ENCODE measurements at places on chromosomes 7 and 10.

DNA sequence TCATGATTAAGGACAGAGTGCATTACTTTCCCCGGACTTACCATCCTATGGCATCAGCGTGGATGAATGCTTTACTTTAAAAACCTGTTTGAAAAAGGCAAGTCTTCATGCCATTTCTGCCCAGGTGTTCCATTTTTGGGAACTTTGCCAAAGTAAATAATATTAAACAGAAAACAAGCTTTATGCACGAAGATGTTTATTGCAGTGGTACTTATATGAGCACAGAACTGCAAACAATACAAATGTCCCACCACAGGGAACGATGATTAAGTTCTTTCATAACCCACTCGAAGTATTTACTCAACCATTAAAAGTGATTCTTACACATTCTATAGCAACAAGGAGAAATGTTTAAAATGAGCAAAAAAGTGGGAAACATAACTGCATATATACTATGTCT, 109.7 kb upstream of the GDF10 start:
- DNase-seq: no peak

GRCh38 chr7:78134256-78134655, 335.7 kb downstream of the PHTF2 start:
- peak; percentile 24 for DNase-seq

DNA sequence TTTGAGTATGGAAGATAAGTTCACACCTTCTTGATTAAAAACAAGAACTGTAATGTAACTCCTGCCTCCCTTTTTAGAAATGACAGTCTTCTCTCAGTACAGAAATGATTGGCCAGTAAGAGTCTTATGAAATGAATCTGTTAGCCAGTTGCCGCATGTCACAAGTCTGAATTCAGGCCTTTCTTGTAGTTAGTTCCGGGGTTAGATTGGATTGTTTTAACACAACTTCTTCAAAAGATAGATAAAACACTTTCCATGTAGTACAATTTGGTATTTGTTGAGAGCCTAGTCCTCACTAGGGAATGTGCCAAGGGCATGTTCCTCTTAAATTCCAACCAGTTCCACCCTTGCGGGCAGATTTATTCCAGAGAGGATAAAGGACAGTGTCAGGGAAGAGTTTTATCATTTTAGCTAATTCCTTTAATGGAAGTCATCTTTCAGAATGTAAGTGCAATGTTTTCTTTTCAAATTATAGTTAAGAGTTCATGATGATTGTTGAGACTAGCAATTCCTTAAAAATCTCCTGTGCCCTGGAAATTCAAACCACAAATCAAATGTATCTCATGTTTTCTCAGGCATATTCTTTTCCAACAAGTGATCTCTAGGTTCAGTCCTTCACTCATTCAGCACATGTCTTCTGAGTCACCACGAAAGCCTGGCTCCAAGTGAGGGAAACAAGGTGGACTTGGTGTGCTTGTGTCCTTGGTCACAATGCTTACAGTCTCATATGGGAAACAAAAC, 4.1 kb downstream of the FHIP2A start:
- DNase-seq: peak; percentile 88

DNA sequence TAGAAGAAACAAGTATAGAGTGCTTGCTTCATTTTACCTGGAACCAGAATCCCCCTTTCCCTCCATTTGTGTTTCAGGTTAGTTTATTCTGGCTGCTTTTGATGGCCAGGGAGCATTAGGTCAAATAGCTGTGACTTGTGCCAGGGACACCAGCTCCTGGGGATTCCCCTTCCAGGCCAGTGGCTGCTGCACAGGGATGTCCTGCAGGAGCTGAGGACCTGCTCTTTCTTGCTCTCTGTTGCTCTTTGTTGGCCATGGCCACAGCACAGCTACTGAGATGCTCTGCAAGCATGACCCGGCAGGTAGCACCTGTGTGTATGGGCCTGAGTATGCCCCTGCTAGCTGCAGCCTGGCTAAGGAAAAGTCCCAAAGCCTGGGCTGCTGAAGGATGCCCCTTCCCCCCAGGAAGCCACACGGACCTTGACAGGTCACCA, 208.9 kb downstream of the EBF3 start:
- DNase-seq: no peak

- DNase-seq: no peak
Measured at GRCh38 chr10:12221323-12222298, 25.6 kb downstream of the CDC123 start.

GRCh38 chr7:110861163-110861562, 229.8 kb upstream of the LRRN3 start:
- DNase-seq: no peak

DNA sequence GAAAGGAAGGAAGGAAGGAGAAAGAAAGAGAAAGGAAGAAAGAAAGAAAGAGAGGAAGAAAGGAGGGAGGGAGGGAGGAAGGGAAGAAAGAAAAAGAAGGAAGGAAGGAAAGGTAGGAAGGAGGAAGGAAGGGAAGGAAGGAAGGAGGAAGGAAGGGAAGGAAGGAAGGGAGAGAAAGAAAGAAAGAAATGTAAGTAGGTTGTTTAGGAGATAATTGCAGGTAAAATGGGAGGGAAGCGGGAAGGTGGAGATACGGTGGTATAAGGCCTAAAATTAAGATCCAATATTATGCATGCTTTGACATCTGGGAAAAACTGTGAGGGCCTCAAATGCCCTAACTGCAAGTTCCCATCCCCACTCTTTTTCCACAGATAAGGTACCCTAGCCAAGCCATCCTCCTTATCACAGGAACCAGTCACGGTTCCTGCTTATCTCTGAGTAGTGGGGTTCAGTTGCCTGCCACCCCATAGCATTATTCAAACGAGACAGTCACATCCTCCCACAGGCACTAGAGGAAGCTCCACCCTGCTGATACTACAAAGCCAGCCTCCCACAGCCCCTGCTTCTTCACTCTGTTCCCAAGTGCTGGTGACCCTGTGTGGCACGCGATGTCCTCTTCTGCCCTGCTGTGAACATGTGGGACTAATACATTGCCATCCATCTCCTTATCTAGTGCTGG, 28.7 kb downstream of the ST8SIA6 start:
- DNase-seq: no peak

DNA sequence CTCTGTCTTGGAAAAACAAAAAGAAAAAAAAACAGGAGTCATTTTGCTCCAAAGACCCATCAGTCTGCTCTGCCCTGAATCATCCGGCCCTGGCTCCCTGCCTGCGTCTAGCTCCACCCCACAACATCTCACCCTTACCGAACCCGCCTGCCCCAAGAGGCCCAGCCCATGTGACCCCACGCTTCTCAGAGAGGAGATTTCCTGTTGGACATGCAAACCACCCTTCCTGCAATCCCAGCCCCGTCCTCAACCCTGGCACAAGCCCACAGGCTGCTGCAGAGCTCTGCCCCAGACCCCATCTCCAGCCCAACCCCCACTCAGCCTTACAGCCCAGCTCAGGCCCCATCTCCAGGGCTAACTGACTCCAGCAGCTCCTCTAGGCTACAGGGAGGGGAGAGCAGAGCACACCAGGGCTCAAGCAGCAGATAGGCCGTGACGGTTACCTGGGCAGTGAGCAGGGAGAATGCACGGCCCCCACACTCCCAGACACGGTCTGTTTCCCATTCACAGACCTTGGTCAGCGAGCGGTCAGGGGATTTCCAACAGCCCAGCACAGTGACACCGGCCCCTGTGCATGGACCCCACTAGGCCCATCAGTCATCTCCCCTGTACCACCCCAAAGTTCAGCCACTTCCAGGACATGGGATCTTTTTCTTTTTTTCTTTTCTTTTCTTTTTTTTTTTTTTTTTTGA, 69.9 kb upstream of the GTF2I start:
- DNase-seq: peak; percentile 91

- DNase-seq: no peak
Measured at GRCh38 chr10:73264423-73264822, 12.0 kb upstream of the MRPS16 start.

GRCh38 chr7:133061357-133061756, 20.5 kb downstream of the CHCHD3 start:
- no peak for DNase-seq

DNA sequence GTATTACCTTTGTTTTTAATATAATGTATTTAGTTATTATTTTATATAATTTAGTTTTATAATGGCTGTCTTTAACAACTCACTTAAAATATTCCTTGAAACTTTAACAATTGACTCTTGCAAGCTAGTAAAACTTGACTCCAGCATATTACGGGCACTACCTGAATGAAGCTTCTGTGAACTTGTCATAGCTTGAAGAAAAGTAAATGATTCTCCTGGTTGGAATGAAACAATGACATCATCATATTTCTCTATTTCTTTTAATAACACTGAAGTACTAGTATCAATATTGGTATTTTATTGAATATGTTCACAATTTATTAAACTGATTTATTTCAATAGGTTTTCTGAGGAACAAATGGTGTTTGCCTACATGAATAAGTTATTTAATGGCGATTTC, 128.4 kb upstream of the PHF14 start:
- DNase-seq: no peak

DNA sequence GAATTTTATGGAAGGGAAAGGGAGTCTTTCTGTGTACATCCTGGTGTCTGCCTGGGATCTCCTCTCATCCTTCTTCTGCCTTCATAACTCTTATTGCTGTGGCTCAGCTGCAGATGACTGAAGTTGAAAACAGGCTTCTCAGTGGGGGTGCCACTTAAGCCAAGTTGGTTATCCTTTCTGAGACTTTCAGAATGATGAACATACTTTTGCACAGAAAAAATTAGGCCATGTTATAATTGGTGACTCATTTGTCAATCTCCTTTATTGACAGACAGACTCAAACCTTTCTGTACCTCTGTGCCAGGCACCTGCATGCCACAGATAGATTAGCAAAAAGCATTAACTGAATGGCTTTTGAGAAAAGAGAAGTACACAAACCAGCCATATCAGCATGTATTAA, 430.3 kb downstream of the SORCS1 start:
- DNase-seq: peak; percentile 48

DNA sequence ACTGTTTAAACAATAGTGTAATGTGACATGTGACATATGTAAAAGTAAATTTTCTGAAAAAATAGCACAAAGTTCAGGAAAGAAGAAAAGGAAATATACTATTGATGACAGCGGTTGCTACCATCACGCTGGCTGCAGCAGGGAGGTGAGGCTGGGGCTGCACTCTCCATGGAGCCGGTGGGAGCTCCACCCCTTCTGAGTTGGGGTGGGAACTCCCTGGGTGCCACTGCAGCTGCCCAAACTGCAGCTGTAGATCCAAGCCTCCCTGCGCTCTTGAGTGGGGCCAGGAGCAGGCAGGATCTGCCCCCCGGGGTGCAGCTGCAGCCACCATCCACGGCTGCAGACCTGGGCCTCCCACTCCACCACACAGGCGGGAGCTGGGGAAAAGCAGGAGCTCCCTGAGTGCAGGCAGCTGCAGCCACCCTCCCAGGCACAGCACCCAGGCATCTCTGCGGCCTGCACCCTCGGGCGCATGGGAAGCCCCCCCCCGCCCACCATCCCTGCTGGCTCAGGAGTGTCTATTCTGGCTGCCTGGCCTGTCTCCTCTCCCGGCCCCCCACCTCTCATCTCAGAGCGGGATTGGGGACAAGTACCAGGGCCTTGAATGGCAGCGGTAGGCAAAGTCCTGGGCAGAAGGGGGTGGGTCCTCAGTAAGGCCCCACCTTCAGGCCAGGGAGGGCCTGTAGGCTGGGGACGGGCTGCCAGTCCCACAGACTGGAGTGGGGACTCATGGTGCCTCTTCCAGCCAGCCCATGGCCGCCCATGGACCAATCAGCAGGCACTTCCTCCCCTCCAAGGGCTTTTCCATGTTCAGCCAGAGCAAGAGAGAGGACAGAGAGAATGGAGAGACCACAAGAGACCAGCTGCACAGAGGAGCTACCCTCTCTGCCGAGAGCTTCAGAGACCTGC, 50.1 kb downstream of the TNS3 start:
- no peak for DNase-seq

- no peak for DNase-seq
Measured at GRCh38 chr10:123761666-123762230, 95.6 kb downstream of the GPR26 start.

- DNase-seq: no peak
Measured at GRCh38 chr10:86103391-86104101, 263.0 kb downstream of the GRID1 start.

GRCh38 chr10:8052341-8052955, 2.0 kb upstream of the GATA3 start:
- no peak for DNase-seq

DNA sequence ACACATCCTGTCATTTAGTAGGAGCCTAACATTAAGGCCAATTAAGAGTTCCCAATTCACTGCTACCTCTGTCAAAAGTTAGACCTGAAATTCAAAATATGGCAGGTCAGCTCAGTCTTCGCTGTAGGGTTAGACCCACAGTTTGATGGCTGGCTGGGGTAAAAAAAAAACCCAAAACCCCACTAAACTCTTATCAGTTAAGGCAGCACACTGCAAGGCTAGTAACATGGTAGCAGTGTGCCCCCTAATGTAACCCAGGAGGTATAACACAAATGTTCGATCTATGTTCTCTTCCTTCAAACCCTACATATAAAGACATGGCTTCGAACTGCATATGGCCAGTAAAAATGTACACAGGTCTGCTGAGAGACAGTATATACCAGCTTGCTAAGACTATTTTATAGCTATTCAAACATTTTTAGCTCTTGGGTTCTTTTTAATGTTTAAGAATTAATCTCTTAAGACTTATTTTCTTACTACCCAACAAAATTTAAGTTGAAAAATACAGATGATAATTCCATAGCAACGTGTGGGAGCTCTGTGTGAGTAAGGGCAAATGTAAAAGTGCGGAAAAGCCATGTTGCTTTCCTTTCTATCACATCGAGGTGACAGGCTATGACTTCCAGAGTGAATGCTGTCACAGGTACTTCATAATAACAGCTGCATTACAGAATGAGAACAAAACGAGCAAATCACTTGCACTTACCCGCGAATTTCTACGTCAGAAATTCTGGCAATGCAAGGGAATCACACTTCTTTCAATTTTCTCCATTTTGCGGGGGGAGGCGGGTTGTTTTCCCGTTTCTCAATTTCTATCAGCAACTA, 168.4 kb upstream of the IMMP2L start:
- peak; percentile 56 for DNase-seq

DNA sequence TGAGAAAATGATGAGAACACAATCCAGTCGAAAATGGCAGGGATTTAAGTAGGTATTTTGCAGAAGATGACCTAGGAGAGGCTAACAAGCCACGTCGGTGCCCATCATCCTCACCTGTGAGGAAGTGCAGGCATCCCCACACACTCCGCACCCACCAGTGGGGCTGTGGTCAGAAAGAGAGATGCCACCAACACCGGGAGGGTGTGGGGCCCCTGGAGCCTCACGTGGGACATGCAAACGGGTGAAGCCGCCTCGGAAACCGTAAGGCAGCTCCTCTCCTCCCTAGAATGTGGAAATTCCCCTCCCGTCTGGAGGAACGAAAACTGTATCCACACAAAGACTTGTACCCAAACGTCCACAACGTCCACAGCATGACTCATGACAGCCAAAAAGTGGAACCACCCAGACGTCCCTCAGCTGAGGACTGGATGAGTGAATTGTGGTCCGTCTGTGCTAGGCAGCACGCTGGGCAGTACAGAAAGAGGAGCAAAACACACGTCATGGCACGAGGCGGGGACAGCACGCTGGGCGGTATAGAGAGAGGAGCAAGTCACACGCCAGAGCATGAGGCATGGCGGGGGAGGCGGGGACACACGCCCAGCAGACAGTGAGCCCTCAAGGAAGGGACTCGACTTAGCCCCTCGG, 246.0 kb downstream of the ELFN1 start:
- no peak for DNase-seq
